ENCODE measurements at places on chromosomes 1 and 21. TPM values are rescaled to one million over a fixed set of nuclear protein-coding genes. Genes with fewer than 3 reads are reported as not detected.

DNA sequence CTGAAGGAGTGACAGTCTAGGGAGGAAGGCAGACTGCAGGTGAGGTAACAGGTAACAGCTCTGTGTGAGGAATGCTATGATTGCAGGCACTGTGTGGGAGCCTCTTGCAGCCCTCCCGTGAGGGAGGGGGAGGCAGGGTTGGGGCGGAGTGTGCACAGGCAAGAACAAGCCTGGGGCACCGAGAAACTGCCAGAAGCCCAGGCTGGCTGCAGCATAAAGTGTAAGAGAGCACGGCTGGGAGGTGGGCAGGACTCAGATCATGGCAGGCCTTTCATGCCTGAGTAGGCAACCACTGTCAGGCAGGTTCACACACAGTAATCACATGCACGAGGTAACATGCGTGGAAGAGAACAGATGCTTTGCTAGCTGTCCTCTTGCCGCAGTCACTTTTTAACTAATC, 11.3 kb upstream of the RHEX start:
- no peak overlapping the region for H3K4me3 ChIP-seq
- no peak overlapping the region for H3K27ac ChIP-seq
- DNase-seq, result peak; percentile 59
- peaks cover 25% of the 10 kb centered on the region for H3K4me1 ChIP-seq
- no peaks in the 10 kb centered on the region for H3K27me3 ChIP-seq

GRCh38 chr21:28193189-28193588, 799.5 kb downstream of the LTN1 start:
- no peaks in the 10 kb centered on the region for H3K36me3 ChIP-seq
- no peaks in the 10 kb centered on the region for H3K27me3 ChIP-seq
- no peak for DNase-seq
- H3K27ac ChIP-seq, result no peak overlapping the region
- H3K4me1 ChIP-seq, result no peaks in the 10 kb centered on the region

Gene PLA2G2F
- 0.47 TPM for total RNA-seq

DNA sequence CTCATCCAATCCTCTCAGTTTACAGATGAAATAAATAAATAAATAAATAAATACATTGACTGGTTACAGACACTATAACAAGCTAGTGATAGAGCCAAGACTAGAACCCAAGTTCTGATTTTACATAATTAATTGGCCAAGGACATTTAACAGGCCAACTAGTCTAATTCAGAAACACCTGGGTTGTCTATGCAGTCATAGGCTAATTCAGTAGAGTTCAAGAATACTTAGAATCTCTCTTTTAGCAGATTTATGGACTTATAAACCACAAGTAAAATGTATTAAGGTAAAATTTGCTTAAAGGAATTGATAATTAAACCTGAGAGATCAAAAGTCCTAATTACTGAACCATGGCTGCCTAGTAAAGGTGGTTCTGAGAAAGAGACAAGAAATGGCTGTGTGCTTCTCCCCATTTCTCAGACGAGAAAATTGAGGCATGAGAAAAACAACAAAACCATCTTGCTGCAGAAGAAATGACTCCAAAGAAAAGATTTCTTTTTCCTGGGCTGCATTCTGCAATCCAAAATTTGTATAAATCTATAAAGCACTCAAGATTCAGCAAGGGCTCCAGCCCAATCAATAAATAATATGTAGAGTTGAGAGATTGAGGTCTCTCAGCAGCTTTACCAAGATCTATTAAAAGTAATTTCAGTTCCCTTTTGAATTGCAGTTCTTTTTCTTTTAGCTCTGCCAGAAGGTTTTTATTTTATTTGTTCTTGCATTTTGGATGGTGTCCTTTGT, 98.3 kb downstream of the DUSP10 start:
- no peaks in the 10 kb centered on the region for H3K36me3 ChIP-seq
- no peaks in the 10 kb centered on the region for H3K27me3 ChIP-seq
- no peak overlapping the region for H3K4me3 ChIP-seq
- no peak for DNase-seq

DNA sequence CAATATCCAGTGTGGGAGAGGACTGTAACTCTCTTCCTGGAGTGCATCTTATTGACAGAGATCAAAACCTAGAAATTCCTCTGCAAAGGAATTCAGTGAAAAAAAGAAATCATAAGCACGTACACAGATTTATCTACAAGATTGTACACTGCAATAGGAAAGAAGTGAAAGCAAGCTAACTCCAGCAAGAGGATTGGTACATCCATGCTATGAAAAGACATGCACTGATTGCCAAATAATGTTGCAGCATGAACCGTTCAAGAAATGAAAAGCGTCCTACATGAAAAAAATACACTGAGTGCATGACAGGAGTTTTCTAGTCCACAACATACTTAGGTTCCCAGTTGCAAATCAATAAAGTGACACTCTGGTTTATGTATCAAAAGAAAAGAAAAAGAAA, 1.9 kb upstream of the MGST3 start:
- peaks cover 4% of the 10 kb centered on the region for H3K27me3 ChIP-seq
- no peak overlapping the region for H3K27ac ChIP-seq
- peaks cover 18% of the 10 kb centered on the region for H3K4me1 ChIP-seq

Gene MTMR11
- total RNA-seq, result 0.90 TPM

Gene PLPPR5
- total RNA-seq, result 0.09 TPM

- H3K27me3 ChIP-seq, result no peaks in the 10 kb centered on the region
- DNase-seq, result no peak
- H3K27ac ChIP-seq, result no peak within 1 kb of the TSS
- no peaks in the 10 kb centered on the region for H3K4me1 ChIP-seq
Observed at GRCh38 chr1:222736972-222737371, at the start of gene FAM177B. FAM177B (plus strand) TSS chr1:222737202; CDS start chr1:222746546, 9,344 bp downstream.

Gene GBP7
- total RNA-seq, result 0.05 TPM

DNA sequence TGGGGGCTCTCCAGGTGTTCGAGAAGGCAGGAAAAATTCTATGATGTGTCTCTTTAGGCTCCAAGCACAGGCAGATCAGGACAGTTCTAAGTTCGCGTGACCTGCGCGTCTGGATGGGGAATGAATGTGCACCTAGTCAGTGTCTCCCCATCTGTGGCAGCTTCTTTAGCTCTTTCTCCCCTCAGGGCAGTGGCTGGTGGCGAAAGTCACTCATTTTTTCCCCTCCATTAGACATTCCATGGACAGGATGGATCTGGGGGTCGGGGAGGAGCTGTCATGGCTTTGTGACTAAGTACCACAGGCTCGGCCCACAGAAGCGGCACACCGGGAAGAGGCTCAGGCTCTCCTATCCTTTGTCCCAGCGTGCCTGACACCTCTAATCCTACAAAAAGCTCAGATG, 31.0 kb upstream of the EVA1B start:
- peaks cover 12% of the 10 kb centered on the region for H3K4me1 ChIP-seq
- H3K36me3 ChIP-seq, result peaks cover 57% of the 10 kb centered on the region
- no peak overlapping the region for H3K4me3 ChIP-seq
- H3K27ac ChIP-seq, result no peak overlapping the region

DNA sequence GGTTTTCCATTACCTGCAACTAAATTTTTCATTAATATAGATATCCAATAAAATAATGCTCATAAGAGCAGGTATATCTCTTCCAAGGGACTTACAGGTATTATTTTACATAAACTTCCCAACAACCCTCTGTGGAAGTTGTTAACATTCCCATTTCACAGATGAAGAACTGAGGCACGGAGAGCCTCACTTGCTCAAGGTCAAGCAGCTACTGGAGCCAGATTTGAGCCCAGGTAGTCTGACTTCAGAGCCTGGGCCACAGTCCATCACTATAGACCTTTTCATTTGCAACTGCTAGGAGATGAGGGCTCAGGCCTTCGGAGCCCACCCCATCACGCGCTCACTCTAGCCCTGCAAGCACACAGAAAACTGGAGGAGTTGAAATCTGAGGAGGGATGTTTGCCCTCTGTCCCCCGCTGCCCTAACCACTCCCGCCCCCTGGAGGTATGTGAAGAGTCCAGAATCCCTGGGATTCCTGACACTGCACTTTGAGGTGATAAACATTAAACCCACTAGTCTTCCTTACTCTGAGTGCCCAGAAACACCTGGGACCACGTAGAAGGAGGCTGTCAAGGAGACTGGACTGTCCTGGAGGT, 11.7 kb upstream of the ALPL start:
- no peaks in the 10 kb centered on the region for H3K36me3 ChIP-seq
- no peak overlapping the region for H3K27ac ChIP-seq
- DNase-seq, result no peak

Gene CD52
- 1,020 TPM for total RNA-seq

- no peaks in the 10 kb centered on the region for H3K36me3 ChIP-seq
- no peaks in the 10 kb centered on the region for H3K4me1 ChIP-seq
- peak within 1 kb of the TSS; percentile 14 for H3K4me3 ChIP-seq
- DNase-seq, result no peak
- H3K27me3 ChIP-seq, result no peaks in the 10 kb centered on the region
Observed at GRCh38 chr1:153627715-153628626, at the start of gene S100A1. S100A1 (plus strand) TSS chr1:153628434; CDS start chr1:153630522, 2,088 bp downstream.

Gene CD48
- 208 TPM for total RNA-seq

Gene IVL
- 0.57 TPM for total RNA-seq

DNA sequence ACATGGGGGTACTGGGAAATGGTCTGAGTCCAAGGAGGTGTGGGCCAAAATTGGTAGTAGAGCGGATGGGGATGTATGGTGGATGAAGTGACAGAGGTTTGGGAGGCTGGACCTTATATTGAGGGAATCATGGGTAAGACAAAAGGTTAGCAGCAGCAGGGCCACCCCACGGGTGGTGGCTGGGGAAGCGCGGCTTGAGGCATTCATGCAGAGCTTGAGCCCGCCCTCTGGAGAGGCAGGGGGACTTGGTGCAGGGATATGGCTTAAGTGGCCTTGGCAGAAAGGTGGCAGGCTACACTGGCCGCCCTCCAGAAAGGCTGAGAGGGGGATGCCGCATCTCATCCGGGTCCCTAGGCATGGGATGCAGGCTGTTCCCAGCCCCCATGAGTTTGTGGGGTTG, 31.5 kb downstream of the HMGB4 start:
- H3K27me3 ChIP-seq, result no peaks in the 10 kb centered on the region
- H3K27ac ChIP-seq, result no peak overlapping the region
- no peaks in the 10 kb centered on the region for H3K4me1 ChIP-seq
- H3K4me3 ChIP-seq, result no peak overlapping the region
- DNase-seq, result no peak
- H3K36me3 ChIP-seq, result no peaks in the 10 kb centered on the region

DNA sequence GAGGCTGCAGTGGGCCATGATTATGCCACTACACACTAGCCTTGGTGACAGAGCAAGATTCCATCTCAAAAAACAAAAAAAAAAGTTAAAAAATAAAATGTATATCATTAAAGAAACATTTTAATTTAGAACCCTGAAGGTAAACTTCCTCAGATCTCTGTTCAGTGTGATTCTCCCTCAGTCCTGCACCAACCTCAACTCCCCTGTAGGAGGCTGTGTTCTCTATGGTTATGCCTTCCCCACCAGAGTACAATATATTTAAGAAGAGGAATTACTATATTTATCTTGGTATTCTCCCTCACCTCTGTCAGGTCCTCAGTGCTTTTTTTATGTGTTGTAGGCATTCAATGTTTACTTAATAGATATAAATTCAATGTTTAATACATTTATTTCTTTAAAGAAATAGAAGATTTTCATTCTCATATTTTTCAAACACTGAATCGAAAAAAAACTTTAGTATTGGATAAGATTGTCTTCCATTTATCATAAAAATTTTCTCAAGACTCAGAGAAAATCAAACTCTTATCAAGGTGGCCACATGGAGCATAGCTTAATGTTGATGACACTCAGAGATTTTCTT, 4.8 kb upstream of the LRRC8B start:
- H3K27ac ChIP-seq, result no peak overlapping the region
- H3K4me1 ChIP-seq, result peaks cover 3% of the 10 kb centered on the region
- no peaks in the 10 kb centered on the region for H3K36me3 ChIP-seq
- H3K4me3 ChIP-seq, result no peak overlapping the region
- H3K27me3 ChIP-seq, result no peaks in the 10 kb centered on the region
- no peak for DNase-seq

DNA sequence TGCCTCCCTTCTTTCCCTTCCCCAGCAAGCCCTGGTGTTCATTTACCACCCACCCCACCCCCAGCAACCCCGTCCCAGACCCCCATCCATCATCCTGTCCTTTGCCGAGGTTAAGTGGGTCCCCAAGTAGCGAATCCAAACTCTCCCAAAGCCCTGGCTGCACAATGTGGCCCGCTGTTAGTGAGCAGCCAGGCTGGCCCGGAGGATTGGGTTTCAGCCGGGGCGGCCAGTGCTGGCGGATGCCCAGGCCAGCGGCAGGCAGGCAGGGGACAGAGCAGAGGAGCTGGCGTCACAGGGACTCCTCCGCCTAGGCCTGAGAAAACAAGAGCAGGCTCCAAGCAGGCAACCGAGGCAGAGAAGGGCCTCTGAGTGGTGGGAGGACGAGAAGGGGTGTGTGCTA, 61.4 kb downstream of the EPHB2 start:
- no peak overlapping the region for H3K27ac ChIP-seq
- no peak overlapping the region for H3K4me3 ChIP-seq
- H3K4me1 ChIP-seq, result no peaks in the 10 kb centered on the region
- DNase-seq, result no peak

DNA sequence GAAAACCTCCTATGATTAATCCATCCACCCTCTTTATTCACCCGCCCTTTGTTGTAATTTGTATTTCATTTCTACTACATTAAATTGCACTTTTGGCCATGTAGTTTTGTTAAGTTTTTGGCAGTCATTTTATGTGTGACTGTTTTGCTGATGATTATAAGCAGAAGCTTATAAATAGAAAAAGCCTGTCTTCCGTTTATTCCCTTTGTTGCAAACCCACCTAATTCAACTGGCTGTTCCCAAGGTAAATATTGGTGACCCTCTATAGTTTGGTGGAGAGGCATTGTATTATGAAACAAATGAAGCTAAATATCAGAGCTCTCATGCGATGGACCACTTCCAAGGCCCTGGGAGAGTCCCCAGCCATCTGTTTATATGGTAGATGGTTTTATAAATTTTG, 36.7 kb upstream of the IGSF3 start:
- no peaks in the 10 kb centered on the region for H3K4me1 ChIP-seq
- H3K36me3 ChIP-seq, result no peaks in the 10 kb centered on the region
- no peak for DNase-seq

DNA sequence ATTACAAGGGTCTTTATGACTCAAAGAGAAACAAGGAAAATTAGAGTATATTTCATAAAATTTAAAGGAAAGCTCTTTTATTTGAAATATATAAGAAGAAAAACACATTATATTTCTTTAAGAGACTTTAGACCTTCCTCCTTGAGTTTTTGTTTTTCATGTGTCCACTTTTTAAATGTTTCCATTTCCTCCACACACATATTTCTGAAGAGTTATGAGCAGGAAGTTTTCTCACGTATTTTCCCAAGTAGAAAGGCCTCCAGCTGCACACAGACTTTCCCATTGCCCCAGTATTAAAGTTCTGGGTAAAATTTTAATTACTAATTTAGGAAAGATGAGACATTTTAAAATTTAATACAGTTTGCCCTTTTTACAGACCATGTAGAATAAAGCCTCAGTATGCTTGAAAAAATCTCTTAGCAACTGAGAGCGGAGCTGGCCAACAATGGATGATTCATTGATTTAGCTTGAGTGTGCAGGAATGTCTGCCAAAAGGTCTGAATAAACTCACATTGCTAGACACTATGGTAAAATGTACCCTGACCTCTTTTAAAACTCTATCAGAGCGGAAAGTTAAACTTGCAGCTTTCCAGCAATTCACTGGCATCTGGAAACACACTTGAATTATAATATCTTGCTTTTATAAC, 57.9 kb downstream of the DDAH1 start:
- no peaks in the 10 kb centered on the region for H3K4me1 ChIP-seq
- H3K27me3 ChIP-seq, result no peaks in the 10 kb centered on the region
- no peaks in the 10 kb centered on the region for H3K36me3 ChIP-seq
- no peak overlapping the region for H3K27ac ChIP-seq
- H3K4me3 ChIP-seq, result no peak overlapping the region
- no peak for DNase-seq

- H3K4me1 ChIP-seq, result no peaks in the 10 kb centered on the region
- H3K27ac ChIP-seq, result no peak overlapping the region
- peak; percentile 46 for DNase-seq
- H3K36me3 ChIP-seq, result no peaks in the 10 kb centered on the region
- no peaks in the 10 kb centered on the region for H3K27me3 ChIP-seq
- H3K4me3 ChIP-seq, result no peak overlapping the region
Observed at GRCh38 chr1:14915356-14916054, 238.0 kb upstream of the TMEM51 start.

Gene TAS1R3
- total RNA-seq, result 0.19 TPM

Measured in thymus (tissue), 14 donors.